ENCODE measurements at places on chromosomes 1 and 21.

GRCh38 chr1:30600258-30600657 lies 123.1 kb downstream of the MATN1 start:
- DNase-seq: no peak

DNA sequence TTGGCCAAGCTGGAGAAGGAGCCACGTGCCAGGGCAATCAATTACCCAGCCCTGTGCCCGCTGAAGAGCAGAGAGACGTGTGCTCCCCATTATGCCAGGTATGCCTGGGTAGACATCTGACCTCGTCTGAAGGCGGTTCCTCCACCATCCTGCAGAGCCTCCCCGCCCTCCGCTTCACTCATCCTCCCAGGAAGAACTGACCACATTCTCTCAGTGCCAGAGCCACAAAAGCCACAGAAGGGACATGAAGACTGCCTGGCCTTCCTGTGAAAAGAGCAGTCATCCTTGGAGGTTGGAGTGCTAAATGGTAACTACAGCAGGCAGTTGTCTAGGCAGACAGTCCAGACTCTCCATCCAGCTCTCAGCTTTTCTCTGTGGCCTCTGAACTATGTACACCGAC lies 12.0 kb downstream of the SYT2 start:
- no peak for DNase-seq

- DNase-seq: no peak
Measured at GRCh38 chr1:186481303-186481888, 20.5 kb upstream of the PDC start.

DNA sequence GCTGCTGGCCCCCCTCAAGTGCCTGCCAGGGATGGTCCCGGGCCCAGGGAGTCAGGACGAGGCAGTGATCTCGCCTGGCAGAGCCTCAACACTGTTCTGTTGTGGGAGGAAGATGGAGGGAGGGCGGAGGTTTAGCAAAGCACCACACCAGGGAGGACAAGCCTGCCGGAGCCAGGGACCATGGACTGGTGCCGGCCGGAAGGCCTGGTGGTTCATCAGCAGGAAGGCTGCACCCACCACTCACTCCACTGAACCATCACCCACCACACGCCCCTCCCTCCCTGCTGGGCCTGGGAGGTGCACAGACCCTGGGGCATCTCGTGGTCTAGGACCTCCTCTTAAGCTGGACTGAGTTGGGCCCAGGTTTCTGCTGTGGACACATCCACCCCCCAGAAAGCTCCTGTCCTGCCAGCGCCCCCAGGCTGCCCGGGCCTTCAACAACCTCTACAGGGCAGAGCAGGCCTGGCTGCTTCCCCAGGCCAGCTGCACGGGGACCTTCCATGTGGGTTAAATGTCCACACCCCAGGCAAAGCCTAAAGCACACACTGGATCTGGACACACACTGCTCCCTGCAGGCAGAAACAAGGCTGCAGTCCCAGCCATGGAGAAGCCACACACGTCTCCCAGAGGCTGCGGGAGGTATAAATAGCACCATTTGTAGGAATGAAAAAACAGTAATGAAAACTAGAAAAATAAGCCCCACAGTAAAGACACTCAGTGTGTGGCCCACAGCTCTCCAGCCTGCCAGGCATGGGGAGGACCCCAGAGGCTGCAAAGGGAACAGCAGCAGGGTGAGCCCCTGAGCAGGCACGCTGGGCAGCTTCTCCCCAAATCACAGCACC lies 10.4 kb upstream of the TMEM240 start:
- peak; percentile 60 for DNase-seq

- DNase-seq: no peak
Measured at GRCh38 chr1:244050835-244051444, at the start of gene ZBTB18. ZBTB18 (plus strand) TSS chr1:244051283; CDS start chr1:244051432, 149 bp downstream.

- no peak for DNase-seq
Measured at GRCh38 chr1:200654660-200655059, 15.0 kb downstream of the DDX59 start.

DNA sequence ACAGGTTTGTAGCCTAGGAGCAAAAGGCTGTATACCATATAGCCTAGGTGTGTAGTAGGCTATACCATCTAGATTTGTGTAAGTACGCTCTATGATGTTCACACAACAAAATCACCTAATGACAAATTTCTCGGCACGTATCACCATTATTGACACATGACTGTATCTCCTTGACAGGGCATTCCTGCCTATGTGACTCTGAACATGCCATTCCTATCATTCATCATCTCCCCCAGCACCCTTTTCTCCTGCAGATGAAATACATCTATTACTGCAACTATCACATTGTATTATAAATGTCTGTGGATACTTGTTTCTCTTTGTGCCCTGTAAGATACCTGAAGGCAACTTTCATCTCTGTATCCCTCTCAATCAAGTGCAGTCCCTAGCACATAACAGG lies 29.9 kb downstream of the TP53BP2 start:
- no peak for DNase-seq

- no peak for DNase-seq
Measured at GRCh38 chr1:171166361-171166760, 18.7 kb upstream of the FMO2 start.

- no peak for DNase-seq
Measured at GRCh38 chr1:108327534-108328466, 83.9 kb upstream of the NBPF4 start.

DNA sequence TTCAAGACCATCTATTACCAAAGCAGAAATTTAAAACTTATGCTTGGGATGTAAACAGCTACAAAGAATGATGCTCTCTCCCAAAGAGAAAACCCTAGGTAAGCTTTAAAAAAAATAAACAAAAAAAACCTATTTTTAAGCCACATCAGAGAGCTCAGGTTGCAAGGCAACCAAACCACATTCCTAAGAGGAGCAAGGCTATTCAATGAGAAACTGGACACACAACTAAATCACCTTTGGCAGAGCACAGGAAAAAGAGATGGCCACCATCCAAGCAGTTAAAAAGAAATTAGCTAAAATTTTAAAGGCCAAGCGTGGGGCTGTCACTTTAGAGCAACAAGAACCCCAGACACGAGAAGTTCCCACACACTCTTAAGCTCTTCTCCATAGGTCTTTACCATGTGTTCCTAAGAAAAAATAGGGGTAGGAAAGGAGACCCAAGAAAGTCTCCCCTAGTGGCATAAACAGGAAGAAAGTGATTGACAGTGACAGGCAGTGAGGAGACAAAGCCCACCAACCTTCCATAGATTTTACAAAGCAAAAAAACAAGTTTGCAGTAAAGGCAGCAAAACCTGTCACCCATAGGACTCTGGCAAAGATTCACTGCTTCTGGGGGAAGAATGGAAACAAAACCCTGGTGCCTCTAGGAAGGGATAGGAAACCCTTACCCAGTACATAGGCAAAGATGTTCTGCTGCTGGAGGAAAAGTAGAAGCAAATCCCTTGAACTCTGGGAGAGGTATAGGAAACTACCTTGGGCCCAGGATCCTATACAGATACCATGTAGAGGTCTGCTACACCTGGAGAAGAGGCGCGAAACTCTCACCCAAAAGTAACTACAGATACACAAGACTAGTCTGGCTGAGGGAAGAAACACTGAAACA lies 68.5 kb downstream of the FOXJ3 start:
- DNase-seq: no peak

DNA sequence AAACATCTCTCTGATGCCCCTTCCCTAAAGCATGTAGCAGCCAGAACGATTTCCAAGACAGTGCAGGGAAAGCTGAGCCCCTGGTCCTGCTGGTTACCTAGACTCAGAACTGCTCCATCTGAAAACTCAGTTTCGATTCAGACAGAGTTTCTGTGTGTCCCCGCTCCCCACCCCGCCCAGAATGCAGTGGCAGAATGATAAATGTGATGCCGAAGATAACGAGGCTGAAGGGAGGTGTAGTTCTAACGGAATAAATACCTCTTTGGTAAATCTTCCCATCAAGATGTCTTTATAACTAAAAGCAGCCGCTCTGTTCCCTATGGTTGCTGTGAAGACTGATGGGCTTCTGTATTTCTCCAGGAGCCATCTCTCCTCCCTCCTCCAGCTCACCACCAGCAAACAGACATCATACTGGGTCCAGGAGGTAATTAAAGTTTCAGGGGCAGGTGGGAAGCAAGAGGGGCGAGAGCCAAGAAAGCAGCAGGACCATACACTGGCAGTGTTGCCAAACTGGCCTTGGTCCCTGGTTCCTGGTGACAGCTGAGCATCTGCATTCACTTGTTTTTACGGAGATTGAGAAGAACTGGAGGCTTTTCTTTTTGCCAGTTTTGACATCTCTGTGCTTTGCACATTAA lies 76.9 kb downstream of the DDX20 start:
- no peak for DNase-seq

DNA sequence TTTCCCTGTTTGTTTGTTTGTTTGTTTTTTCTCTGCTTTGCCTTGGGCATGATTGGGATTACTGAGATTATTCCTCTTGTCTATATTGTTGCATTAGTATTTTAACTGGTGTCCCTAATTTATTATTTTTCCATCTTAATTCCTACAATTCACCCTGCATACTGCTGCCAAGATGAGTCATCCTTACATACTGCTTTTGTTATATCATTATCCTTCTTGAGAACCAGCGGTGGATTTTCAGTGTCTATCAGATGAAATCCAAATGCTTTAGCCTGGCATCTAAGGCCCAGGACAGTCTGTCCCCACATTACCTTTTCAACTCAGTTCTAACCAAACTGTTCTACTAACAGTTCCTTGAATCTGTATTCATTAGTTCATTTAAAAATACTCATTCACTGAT lies 101.7 kb downstream of the OLFML2B start:
- no peak for DNase-seq

DNA sequence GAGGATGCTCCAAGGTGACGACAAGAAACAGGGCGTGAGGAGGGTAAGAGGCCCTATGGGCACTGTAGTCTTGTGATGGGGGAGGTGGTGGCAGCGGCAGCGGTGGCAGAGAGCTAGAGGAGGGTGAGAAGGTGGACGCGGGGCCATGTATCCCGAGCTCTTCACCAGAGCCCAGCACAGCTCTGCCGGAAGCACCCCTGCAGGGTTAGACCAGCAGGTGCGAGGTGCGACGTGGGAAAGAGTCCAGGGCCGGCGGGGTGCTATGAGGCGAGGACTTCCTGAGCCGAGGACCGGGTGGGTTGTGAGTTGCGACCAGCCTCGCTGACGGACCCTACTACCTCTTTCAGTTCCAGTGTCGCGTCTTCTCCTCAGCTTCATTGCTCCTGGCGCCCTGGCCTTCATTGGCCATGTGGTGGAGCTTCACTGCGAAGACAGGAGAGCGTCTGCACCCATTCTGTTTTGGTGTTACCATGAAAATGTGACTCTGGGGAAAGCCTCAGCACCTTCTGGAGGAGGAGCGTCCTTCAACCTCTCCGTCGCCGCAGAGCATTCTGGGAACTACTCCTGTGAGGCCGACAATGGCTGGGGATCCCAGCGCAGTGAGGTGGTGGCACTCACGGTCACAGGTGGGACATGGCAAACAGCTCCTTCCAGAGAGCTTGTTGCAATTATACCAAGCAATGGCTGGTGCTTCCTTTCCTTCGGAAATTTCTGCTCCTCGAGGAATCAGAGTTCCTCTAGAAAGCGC lies 67.9 kb upstream of the KIRREL1 start:
- no peak for DNase-seq

GRCh38 chr21:39924577-39925308 lies 57.5 kb downstream of the PCP4 start:
- DNase-seq: no peak

DNA sequence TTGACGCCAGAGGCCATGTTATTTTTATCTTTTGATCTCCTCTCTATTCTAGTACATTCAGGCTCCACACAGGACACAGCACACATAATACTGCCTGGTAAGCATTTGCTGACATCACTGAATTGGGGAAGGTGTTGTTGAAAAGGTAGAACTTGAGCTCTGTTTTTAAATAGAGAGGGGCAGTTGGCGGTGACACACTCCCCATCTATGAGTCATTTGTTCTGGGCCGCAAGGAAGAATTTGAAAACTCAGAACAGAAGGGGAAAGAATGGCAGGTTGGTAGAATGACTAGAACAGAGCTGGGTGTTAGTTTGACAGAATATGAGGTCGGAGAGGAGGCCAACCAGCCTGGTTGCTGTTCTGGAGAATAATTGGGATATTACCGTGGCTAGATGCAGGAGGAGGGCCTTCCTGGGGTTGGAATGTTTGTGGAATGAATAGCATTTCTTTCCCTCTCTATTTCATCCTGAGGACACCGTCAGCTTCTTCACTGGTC lies 52.1 kb upstream of the ERRFI1 start:
- no peak for DNase-seq

DNA sequence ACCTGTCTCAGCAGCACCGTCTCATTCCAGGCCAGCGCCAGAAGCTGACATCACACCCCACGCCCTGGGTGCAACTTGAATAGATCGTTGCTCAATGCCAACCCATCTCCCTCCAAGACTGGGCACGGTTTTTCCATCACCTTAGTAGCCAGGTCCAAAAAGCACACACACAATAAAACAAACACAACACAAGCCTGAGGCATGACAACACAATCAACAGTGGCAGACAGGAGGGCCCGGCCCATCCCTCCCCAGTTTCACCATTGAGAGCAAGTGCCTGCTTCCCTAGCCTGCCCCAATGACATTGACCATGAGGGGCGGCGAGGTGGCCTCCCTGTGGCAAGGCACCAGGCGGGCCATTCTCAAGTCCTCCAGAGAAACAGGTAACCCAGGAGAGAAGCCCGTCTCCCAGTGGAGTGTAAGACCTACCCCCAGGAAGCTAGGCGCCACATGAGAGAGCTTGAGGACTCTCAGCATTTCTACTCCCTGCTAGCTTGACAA lies 2.7 kb downstream of the IFFO2 start:
- no peak for DNase-seq

GRCh38 chr1:201751872-201752271 lies 77.1 kb upstream of the IPO9 start:
- no peak for DNase-seq

GRCh38 chr1:226476648-226477319 lies 68.9 kb upstream of the PARP1 start:
- DNase-seq: no peak

DNA sequence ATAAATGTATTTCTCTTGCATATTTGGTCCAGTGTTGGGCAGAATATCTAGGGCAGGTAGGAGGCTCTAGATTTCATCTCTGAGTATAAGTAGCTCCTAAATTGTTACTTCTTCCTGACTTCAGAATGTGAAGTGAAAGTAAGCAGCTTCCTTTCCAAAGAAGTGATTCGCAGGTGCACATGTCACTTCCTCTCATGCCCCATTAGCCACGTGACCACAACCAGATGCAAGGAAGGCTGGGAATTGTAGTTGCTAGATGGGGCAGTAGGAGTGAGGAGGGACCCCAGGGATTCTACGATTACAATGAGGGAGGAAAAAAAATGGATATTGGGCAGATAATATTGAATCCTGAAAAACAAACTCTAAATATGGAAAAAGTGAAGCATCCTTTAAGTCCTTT lies 113.2 kb upstream of the CYYR1 start:
- DNase-seq: no peak
